ENCODE measurements at places on chromosomes 11 and 22.

DNA sequence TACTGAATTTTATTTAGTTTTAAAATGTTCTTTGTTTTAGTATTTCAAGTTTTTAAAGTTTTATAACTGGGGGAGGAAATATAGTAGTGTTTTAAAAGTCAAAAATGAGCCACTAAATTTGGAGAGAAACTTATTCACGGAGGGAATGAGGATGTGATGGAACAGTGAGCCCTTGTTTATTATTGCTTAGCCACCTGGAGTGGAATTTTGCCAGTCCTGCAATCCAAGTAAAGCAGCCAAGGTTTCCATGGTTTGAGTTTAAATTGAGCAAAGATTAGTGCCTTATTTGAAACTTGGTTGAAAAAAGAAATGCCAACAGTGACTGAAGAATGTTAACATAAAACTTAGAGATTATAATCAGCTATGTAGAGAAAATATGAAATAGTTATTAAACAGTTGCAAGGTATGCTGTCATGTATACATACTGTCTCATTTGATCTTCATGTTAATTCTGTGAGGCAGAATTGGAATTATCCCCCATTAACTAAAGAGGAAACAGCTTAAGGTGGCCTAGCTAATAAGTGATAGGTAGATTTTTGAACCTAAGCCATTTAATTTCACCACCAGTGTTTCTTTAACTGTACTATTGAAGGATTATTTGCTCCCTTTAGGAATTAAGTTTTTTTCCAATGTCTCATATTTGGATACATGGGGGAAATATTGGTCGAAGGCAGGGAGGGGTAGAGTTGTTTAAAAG is 36.4 kb downstream of the SWAP70 start:
- DNase-seq = no peak

GRCh38 chr11:45580399-45580798 is 85.0 kb downstream of the CHST1 start:
- no peak for DNase-seq

GRCh38 chr11:72005347-72006260 is 6.9 kb downstream of the IL18BP start:
- no peak for DNase-seq

DNA sequence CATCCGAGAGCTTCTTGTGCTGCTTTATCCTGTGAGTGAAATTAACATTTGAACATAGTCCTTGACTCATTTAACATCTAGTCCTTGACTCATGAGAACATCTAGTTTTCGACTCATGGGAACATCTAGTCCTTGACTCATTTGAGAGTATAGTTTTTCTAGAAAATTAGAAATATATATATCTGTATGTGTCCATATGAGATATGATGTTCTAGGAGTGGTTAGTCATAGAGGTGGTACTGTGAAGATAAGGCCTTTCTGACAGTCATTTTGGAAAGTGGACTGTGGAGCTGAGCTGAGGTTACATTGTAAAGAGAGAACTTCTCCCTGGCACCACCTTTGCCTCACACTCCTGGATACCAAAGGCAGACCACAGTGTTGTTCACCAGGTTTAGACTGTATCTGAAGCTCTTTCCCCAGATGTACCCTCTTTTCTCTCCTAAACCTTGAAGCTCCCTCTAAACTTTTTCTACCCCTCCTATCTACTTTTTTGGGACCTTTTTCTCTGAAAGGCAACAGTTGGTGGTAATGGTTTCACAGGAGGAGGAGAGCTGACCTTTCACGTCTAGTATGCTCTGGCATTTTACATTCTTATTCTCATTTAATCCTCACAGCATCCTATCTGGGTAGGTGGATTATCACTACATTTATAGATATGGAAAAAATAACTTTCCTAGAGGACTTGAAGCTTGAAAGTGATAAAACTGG is 67.2 kb downstream of the PPP2R1B start:
- no peak for DNase-seq

- DNase-seq = no peak
Measured at GRCh38 chr11:68186061-68186460, 27.0 kb downstream of the KMT5B start.

- DNase-seq = no peak
Measured at GRCh38 chr11:2794046-2794967, 91.3 kb downstream of the CDKN1C start.

DNA sequence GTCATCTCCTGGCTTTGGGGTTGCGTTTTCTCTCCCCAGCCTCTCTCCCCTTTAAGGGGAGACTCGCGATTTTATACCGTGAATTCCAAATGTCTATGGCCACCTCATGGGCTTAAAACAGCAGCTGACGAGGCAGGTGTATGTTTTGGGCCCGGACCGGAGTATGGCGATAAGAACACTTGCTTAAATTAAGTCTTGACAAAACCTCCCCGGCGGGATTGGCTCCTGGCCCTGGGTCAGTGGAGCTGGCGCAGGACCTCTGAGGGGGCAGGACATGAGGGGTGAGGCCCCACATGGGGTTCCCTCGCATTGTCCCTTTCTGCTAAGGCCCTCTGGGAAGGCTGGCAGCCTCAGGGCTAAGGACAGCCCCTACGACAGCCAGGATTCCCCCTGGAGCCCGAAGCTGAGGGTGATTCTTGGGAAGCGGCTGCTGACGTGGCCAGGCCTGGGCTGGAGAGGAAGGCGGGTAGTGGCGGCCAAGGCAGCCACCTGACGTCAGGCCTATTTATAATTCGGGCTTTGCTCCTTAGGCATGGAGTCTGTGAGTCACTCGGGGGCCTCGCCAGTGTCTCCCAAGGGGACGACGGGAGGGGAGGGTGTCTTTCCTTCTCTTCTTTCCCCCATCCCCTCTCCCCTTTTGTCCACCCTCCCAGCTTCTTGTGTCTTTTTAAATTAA is 12.7 kb downstream of the MYO18B start:
- no peak for DNase-seq

- no peak for DNase-seq
Measured at GRCh38 chr11:100640646-100641045, 46.4 kb upstream of the ARHGAP42 start.

- no peak for DNase-seq
Measured at GRCh38 chr11:116547571-116547970, 225.2 kb downstream of the BUD13 start.

DNA sequence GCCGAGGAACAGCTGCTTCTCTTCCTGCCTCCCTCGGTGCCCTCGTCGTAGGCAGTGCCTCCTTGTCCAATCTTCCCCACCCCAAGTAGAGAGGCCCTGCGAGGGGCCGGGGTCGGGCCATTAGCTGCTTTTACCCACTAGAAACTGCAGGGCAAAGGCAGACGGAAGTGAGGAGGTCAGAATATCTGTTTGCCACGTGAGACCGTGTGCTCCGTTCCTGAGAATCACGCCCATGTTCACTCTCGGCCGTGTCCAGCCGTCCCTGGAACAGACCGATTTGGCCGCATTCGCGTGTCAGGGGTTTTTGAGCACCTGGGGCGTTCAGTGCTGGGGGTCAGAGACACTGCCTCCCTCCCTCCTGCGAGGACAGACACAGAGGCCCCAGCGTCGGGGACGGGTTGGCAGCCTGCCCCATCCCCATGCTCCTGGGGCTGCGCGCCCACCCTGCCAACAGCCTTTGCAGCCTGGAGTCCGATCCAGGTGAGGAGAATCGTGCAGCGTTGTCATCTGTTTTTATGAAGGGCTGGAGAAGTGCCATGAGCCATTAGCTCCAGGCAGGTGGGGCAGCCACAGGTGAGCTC is 982.2 kb downstream of the BRD1 start:
- no peak for DNase-seq

DNA sequence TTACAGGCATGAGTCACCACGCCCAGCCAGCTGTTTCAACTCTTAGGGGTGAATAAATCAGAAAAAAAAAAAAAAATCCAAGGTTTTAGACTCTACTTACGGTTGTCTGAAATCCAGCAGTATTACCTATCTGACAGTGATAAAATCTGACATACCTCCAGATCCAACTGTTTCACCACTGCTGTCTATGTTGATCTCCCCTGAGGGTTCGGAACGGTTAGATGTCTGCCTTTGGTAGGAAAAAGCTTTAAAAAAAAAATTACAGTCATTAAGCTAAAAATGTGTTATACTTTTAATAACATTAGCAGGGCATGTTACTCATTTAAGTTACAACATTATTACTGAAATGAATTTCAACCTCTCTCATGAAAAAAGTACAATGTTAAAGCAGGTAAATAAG is 21.1 kb downstream of the NCAPD3 start:
- DNase-seq = no peak

DNA sequence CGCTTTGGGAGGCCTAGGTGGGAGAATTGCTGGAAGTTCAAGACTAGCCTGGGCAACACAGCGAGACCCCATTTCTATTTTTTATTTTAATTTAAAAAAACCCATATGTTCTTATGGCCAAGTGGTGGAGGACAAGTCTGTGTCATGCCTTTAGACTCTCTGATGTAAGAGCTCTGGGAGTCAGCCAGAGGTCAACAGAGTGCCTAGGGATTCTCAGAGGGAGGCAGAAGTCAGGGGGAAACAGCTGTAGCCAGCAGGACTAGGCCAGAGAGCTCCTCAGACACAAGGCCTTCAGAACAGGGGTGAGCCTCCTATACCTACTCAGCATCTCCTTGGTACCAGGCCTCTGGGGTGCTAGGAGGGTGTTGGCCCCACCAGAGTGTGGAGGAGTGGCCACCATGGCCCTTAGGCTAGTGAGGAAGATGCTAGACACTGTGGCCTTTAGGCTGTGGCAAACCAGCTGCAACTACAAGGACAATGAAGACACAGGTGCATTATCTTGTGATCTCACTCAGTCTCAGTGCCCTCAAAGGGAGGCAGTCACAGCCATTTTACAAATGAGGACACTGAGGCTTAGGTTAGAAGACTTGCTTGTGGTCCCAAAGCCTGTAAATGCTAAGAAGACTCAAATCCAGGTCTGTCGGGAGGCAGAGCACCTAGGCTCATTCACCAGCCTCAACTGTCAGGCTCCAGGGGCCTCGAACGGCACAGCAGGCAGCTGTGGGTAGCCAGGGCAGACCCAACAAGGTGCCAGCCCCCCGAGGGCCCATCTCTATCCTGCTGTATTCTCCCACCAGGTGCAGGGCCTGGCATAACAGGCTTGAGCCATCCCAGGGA is 5.0 kb downstream of the ZP1 start:
- DNase-seq = no peak

- no peak for DNase-seq
Measured at GRCh38 chr11:30902929-30903328, 316.8 kb upstream of the MPPED2 start.

DNA sequence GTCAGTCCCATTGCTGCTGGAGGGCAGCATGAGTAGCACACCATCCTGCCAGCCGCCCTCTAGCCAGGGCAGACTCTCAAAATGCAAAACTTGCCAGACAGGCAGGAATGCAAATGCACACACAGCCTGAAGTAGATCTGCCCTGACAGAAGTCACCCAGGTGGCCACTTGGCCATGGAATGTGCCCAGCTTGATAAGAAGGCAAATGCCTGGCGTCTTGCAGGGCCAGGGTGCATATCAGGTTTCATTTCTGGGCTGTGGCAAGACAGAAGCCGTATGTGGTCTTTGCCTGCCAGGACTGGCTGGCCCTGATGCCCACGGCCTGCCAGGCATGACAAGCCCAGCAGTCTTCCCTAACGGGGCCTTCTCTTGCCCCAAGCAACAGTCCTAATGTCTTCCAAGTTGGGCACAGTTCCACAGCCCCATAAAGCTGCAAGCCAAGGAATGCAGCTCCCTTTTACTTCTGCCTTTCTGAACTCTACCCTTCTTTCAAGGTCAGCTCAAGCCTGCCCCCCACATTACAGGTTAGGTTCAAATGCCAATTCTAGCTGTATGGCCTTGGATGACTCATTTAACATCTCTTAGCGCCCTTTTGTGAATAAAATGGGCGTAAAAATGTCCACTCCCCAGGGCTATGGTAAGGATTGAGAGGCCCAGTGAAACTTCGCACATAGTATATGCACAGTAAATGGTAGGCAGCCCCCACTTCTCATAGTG is 29.7 kb downstream of the POU2AF3 start:
- no peak for DNase-seq

- no peak for DNase-seq
Measured at GRCh38 chr11:69854713-69855112, 35.5 kb upstream of the FGF3 start.

- DNase-seq = peak; percentile 28
Measured at GRCh38 chr11:112129656-112130055, 34.2 kb downstream of the IL18 start.

DNA sequence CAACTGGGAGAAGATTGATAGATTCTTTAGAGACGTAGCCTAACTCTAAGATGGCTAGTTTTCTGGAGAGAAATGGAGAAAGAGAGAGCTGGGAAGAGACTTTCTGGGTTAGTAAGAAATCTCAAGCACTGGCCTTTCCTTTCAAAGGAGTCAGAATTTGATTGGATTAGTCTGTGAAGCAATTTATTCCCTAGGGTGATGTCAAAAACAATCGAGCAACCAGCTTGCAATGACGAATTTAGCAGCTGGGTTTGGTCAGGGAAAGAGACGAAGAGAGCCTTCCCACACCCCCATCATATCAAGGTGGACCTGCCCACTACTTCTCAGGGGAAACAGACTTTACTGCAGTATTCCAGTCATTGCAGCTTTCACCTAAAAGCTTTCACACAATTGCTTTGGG is 10.8 kb downstream of the KRTAP5-6 start:
- no peak for DNase-seq

GRCh38 chr11:100681064-100681502 is 6.0 kb upstream of the ARHGAP42 start:
- DNase-seq = peak; percentile 26

DNA sequence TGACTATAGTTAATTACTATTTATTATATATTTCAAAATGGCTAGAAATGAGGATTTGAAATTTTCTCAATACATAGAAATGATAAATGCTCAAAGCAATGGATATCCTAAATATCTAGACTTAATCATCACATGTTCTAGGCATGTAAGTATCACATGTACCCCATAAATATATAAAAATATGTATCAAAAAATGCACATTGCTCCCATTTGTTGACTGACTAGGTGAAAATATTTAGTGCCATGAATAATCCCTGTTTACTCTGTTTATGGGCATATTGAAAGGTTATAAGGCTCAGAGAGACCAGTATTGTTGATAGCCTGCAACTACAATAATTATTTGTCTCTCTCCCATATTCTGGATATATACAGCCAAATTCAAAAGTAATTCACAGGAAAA is 3.1 kb downstream of the HBE1 start:
- DNase-seq = no peak

DNA sequence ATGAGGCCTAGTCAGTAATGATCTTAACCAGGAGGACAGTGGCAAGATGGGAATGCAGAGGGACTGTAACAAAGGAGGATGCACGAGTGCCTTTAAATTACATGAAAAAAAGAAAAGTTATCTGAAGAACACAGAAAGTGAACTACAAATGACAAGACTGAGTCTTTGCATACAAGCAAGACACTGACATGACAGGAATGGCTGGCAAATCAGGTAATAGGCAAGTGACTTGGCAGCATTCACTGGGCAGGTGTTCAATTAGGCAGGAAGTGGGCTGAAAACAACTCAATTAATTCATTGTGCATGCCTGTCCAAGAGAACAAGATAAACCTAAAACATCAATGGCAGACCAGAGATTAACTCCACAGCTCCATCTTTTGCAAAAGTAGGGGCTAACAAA is 24.0 kb downstream of the SMCO4 start:
- DNase-seq = no peak

Measured in head of caudate nucleus (tissue), 42 donors.